Posterior cingulate gyrus (tissue), 11 donors: ENCODE measurements at places on chromosomes 16 and 17.

DNA sequence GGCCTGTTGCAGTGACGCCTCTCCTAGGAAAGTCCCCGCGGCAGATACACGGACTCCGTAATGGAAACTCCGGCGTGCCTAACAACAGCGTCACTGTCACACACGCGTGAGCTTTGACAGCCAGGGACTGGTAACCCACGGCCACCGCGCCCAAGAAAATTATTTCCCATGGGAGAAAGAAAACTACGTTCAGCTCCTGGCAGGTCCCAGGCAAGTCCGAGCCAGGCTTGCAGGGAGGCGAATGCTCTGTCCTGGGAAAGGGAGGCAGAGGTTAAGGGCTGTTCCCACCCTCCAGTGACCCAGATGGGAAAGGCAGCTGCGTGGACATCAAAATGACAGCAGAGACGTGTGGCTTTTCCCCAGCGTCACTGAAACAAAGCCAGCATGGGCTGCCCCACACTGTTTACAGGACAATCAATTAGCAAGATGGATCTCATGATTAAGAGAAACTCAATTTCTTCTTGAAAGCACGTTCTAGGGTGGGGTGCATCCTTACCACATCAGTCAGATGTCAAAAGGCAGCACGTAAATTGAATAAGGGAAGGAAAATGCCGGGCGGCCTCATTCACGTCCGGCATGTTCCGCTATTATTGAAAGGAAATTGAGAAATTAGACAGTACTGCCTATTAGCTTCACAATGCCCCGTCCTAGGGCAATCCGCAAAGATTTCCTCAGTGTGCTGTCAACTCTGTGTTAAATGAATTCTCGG lies 82.5 kb downstream of the NXN start:
- no peak for DNase-seq

GRCh38 chr17:58969156-58969555 lies 137.5 kb downstream of the TRIM37 start:
- DNase-seq, result no peak

GRCh38 chr17:72354071-72354470 lies 233.3 kb downstream of the SOX9 start:
- no peak for DNase-seq

GRCh38 chr16:65697521-65697920 lies 575.7 kb upstream of the CDH11 start:
- no peak for DNase-seq

DNA sequence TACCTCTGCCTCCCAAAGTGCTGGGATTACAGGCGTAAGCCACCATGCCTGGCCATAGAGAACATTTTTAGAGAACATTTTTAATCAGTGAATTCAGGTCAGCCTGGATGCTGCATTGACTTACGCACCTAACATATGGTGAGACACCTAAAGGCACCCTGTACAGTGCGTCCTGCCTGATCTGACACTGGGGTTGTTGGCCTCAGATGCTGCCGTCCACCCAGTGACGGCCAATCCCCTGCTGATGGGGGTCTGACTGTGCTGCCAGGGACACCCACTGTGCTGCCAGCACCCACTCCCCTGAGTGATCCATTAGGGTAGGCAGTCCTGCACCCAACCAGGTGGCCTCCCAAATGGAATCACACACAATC lies 38.5 kb downstream of the WNT3 start:
- no peak for DNase-seq

DNA sequence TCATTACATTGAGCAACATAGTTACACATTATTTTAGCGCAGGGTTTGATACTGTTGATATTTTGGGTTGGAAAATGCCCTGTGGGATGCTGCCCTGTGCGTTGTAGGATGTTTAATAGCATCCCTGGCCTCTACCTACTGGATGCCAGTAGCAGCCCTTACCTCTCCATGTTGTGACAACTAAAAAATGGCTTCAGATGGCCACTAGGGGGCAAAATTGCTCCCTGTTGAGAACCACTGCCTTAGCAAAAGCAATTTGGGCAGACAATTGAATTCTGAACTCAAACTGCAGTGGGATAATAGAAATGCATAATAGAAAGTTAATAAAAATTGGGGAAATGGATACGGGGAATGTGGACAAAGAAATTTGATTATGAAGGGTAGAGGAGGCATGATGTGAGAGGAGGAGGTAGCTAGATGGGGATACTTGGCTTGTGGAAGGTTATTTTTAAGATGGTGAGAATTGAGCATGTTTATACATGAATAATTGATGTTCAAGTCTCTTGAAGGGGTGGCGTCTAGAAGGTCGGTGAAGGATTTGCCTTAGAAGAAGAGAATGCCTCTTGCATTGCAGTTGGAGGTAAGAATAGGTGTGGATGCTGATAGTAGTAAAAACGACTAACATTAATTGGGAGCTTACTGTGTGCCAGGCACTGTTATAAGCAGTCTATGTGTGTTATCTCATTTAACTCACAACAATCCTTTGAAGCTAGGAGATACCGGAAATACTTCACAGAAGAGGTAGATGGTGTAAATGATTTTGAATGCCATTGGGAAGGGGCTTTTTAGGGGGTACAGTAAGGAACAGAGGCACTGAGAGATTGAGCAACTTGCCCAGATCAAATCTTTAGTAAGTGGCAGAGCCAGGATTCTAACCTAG lies 19.0 kb downstream of the HEATR9 start:
- DNase-seq, result no peak

- DNase-seq, result no peak
Observed at GRCh38 chr17:33016920-33017319, 25.3 kb downstream of the SPACA3 start.

GRCh38 chr17:156094-156621 lies 18.8 kb downstream of the SCGB1C2 start:
- no peak for DNase-seq

DNA sequence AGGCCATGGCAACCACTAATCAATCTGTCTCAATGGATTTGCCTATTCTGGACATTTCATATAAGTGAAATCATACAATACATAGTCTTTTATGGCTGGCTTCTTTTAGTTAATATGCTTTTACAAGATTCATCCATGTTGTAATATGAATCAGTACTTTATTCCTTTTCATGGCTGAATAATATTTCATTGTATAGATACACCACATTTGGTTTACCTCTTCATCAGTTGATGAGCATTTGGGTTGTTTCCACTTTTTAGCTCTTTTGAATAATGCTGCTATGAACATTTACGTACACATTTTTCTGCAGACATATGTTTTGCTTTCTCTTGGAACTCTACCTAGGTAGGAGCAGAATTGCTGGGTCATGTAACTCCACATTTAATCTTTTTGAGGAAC lies 2.8 kb upstream of the ZNRF1 start:
- no peak for DNase-seq

DNA sequence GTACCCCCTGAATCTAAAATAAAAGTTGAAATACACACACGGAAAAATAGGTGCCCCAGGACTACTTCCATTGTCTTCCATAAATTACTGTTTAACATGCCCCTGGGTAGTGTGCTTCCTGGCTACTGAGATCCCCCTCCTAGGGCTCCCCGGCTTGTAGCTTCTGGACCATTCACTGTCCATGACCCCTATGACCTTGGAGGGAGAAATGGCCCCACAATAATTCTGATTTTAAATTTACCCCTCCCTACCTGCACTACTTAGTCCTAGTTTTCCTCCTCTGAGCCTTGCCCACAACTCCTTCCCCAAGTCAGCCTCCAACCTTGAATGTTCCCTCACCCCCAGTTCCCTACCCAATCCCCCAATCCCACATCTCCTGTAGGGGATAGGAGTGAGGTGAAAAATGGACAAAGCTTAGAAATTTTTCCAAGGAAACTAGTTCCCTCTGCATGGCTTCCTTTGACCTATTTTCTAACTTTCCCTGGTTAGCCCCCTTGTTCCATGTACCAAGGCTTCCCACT lies 9.5 kb upstream of the MSL1 start:
- no peak for DNase-seq

DNA sequence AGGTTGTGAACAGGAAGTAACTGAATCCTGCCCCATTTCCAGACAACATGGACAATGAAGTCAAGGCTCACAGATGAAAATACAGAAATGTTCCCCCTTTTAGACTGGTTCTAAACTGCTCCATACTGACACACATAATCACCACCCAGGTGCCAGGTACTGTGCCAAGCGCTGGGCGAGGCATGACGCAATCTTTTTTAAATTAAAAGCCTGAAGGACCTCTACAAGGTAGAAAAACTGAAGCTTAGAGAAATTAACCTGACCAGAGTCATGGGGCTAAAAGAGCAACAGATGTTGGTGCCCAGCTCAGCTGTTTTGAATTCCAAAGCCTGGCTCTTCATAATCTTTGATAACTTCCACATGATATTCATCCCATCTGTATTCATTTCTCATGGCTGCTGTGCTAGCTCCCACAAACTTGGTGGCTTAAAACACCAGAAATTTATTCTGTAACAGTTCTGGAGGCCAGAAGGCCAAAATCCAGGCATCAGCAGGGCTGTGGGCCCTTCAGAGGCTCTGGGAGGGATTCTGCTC lies 4.9 kb upstream of the RAB11FIP4 start:
- DNase-seq, result no peak

DNA sequence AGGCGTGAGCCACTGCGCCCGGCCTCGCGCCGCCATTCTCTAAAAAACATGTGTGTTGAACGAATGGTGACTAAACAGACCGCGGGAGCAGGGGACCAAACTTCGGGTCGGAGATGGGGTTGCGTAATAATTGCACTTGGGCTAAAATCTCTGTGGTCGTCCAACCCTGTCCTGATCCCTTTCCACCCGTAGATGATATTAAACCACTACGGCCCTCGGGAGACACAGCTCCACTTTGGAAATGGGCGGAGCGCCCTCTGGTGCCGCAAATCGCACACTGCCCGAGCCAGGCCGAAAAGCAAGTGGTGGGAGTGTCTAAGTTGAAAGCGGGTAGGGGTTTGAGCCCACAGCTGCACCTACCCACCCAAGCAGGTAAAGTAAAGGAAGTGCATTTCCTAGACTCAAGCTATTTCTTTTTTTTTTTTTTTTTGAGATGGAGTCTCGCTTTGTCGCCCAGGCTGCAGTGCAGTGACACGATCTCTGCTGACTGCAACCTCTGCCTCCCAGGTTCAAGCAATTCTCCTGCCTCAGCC lies 17.0 kb downstream of the CAVIN1 start:
- DNase-seq, result peak; percentile 84

DNA sequence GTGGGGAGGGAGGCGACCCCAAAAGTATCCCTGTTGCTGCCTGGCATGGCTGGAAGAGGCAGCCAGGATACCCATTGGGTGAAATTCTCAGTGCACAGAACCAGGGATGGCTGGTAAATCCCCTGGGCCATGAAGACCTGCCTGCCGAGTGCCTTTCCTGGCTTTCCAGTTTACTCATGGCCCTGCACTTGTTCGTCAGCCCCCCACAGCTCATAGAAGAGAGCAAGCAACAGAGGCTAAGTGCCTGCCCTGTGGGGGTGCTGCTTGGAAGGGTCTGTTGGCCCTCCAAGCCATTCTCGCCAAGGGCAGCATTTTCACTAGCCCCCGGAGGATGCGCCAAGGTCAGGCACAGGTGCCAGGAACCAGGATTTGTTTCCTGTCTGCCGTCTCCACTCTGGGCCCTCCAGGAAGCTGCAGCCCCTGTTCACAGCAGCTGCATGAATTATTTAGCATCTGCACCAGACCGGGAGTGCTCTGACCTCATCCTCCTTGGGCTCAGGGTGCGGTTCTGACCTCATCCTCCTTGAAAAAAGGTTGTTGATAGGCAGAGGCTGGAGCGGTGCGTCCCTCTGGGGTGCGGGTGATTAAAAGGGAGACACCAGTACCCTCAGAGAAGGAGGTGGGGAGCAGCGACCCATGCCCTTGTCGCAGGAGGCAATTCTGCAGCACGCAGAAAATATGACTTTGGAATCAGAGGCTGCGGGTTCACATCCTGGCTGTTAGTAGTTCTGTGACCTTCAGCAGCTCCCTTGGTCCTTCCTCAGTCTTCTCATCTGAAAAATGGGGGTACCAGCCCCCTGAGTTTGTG lies 14.2 kb upstream of the CD300A start:
- no peak for DNase-seq

DNA sequence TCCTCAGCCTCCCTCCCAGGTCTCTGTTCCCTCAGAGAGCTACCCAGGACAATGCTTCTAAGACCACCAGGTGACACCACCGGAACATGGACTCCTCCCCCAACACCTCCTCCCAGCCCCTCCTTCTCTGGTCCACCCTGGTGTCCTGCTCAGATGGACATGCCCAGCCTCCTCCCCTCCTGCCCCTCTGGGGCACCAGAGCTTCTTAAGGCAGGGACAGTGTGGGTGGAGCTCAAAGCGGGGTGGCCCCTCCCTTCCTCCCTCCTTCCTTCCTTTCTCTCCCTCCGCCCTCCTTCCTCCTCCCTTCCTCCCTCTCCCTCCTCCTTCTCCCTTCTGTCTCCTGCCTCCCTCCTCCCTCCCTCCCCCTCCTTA lies 22.7 kb downstream of the TRPV3 start:
- DNase-seq, result peak; percentile 26

GRCh38 chr17:39156491-39156890 lies 5.1 kb upstream of the PLXDC1 start:
- DNase-seq, result no peak

GRCh38 chr16:87764600-87765472 lies 950 bp downstream of the KLHDC4 start:
- no peak for DNase-seq

DNA sequence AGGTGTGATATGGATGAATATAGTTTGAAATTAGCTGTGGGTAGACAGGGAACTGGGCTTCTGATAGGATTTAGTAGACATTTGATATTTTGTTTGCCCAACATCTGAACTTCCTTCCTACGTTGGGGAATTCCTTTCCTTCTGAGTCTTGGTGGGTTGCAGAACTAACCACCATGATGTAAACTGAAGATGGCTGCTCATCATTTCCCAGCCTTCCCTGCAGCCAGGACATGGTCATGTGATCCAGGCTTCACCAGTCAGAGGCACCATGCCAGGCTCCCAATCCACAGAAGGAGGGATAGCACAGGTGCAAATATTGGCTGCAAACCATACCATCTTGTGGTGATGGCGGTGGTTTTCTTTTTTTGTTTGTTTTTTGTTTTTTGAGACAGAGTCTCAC lies 57.4 kb downstream of the EMP2 start:
- no peak for DNase-seq

GRCh38 chr16:49018259-49018931 lies 263.2 kb downstream of the CBLN1 start:
- no peak for DNase-seq

DNA sequence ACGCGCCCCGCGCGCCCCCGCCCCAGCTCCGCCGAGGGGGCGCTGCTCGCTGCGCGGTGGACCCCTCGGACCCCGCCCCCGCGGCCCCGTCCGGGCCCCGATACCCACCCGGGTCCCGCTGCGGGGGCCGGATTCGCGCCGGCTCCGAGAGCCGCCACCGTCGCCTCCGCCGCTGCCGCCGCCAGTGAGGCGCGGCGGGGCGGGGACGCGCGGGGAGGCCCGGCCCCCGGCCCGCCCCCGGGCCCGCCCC lies at the start of gene TBC1D16:
Gene TBC1D16 (minus strand): TSS at position 186 of the 250 bp plus-strand sequence. CDS start 22,325 bp downstream, outside the sequence.
- DNase-seq, result no peak

GRCh38 chr17:64457156-64457555 lies 8.2 kb downstream of the MILR1 start:
- DNase-seq, result no peak

DNA sequence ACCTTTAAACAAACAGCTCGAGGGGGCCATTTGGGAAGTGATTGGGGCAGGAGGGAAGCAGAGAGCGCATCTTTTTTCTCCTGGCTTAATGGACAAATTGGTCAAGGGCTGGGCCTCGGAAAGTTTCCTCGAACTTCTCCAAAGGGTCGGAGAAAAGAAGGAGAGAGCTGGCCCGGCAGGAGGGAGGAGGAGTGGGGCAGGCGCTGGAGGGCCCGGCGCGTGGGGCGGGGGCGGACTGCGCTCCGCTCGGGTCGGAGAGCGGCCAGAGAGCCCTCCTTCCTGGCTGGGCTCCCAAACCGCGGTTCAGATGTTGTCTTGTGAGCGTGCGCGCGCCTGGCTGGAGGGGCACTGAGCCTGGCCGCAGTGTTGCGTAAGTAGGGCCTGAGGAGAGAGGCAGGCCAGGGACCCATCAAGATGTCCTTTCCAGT lies 1.2 kb downstream of the MMP2 start:
- DNase-seq, result peak; percentile 44
